ENCODE measurements at places on chromosomes 16 and 17.
A peak's percentile ranks its signal among the peaks of the same experiment; 100 is the strongest.

GRCh38 chr16:48907906-48908634, 298.1 kb upstream of the N4BP1 start:
- no peak for DNase-seq

GRCh38 chr17:1939981-1940809, 84.9 kb downstream of the RTN4RL1 start:
- peak; percentile 92 for DNase-seq

GRCh38 chr17:81901167-81902022, 643 bp upstream of the NPB start:
- no peak for DNase-seq

GRCh38 chr16:53953336-53953735, 249.4 kb downstream of the FTO start:
- no peak for DNase-seq

DNA sequence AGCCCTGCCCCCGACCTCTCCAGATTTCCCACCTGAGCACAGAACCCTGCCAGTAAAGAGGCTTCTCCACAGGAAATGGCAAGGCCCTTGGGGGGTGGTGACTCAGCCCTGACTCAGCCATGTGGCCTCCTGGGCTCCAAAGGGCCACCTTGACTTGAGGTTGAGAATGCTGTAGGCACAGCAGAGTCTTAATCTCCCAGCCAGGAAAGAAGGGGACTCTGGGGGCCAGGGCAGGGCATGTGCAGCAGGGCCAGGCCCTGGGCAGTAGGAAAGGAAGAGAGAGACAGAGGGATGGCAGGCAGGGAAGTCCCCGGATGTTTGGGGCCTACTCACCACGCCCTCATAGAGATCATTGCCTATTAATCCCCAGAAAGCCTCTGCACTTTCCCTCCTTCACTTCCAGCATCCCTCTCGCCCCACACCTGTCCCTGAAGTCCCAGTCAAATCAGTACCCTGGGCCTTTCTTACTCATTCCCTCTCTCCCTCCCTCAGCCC, 4.8 kb upstream of the ITGA3 start:
- DNase-seq = no peak

- no peak for DNase-seq
These were observed 13.6 kb downstream of the DRC7 start for GRCh38 chr16:57708168-57708567.

GRCh38 chr17:46026166-46027047, 27.4 kb downstream of the STH start:
- DNase-seq = no peak

DNA sequence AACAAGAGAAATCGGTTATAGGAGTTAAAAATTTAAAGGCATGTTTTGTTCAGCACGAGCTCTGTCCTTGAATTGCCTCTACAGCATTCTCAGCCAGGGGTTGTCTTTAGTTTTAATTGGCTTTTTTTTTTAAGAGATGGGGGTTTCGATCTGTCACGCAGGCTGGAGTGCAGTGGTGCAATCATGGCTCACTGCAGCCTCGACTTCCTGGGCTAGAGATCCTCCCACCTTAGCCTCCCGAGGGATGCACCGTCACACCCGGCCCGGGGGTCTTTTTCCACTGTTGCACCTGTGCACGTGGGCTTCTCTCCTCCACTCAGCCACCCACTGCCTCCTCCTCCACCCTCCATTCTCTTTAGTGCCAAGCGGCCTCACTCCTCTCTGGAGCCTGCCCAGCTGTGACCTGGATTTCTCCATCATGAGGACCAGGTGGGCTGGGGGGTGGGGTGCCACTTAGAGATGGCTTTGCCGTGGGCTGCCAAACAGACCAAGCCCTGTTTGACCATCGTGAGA, 106.8 kb upstream of the SEC14L1 start:
- no peak for DNase-seq

DNA sequence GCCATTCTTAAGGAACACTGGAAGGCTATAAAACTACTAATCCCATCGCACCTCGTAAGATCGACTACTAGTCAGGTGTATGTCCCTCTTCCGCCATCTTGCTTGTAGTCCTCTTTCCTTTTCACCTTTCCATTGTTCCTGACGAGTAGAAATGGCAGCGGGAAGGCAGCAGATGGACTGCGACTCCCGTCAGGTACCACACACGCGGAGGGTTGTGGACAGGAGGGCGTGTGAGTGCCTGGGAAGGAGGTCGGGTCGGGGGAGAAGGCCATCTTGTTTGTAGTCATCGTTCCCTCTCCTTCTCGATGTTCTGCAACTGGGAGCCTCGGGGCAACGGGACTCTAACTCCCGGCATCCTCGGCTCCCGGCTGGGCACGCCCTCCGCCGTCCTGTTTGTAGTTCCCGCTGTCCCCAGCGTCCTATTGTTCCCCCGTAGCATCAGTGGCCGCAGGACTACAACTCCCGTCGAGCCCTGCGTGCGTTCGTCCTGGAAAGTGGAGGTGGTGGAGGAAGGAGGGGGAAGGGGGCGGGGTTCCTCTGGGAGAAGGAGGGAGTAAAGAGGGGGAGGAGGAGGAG, 324 bp upstream of the FBXL19 start:
- DNase-seq = peak; percentile 100

- no peak for DNase-seq
These were observed 4.1 kb upstream of the TMEM11 start for GRCh38 chr17:21218101-21218500.

DNA sequence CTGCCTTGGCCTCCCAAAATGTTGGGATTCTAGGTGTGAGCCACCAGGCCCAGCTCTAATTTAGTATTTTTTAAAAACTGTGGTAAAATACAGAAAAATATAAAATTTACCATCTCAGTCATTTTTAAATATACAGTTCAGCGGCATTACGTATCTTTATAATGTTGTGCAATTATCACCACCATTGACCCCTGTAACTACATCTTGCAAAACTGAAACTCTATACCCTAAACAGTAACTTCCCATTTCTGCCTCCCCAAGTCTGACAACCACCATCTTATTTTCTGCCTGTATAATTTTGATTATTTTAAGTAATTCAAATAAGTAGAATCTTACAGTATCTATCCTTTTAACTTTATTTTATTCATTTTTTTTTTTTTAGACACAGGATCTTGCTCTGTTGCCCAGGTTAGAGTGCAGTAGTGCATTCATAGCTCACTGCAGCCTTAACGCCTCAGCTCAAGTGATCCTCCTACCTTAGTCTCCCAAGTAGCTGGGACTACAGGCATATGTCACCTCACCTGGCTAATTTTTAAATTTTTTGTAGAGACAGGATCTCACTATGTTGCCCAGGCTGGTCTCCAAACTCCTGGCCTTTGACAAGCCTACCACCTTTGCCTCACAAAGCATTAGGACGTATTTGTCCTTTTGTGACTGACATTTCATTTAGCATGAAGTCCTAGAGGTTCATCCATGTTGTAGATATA, 10.9 kb upstream of the GGA2 start:
- no peak for DNase-seq

DNA sequence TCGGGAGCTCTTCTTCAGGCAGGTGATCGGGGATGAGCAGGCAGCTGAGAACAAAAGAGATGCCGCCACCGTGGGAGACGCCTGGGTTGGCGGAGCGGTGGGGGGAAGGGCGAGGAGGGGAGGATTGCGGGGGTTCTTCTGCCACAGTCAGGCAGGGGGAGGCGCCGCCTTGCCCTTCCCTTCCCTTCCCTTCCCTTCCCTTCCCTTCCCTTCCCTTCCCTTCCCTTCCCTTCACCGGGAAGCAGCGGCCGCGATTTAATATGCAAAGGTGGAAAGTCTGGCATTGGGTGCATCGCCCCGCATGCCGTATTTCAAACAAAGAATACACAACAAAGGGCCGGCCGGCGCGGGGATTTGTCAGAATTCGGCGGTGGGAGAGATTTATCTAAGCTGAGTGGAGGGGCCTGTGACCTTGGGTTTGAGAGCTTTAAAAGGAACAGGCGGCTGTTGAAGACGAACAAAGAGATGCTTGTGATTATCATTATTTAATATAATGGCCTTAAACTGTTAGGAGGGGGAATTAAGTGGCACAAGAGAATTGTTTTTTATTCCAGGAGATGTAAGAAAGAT, 262.3 kb upstream of the TNRC6C start:
- DNase-seq = peak; percentile 39

DNA sequence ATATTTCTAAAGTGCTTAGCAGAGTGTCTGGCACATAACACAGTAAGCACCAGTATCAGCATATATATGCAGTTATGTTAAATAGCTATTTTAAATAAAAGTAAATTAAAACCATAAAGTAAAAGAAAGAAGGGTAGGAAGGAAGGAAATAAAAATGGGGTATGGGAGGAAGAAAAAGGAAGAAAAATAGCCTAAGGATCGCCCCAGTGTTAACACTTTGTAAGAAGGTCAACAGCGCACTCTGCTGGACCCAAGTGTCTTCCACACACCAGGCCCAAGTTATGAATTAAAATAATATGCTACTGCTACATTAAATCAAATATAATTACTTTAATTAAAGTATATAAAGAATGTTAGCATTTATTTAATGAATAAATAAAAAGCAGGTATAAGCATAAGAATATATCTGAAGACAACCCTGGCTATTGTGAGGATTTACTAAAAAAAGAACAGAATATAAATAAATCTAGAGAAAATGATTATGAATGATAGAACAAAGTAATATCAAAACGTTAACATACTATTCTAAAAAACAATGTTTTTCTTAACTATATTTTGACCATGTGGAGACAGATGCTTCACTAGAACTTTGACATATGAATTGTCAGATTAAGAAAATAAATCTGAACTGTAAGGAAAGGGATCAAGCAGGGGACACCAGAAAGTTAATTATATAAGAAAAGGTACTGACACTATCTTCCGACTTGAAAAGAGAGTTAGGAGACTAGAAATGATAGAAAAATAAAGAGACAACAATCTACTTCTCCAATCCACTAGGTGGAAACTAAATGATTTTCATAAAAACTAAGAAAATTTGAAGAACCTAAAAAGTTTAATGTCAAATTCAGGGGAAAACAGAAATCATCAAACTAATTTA, 25.9 kb downstream of the BRIP1 start:
- peak; percentile 61 for DNase-seq

- DNase-seq = no peak
These were observed 29.3 kb downstream of the WSCD1 start for GRCh38 chr17:6099492-6099891.

DNA sequence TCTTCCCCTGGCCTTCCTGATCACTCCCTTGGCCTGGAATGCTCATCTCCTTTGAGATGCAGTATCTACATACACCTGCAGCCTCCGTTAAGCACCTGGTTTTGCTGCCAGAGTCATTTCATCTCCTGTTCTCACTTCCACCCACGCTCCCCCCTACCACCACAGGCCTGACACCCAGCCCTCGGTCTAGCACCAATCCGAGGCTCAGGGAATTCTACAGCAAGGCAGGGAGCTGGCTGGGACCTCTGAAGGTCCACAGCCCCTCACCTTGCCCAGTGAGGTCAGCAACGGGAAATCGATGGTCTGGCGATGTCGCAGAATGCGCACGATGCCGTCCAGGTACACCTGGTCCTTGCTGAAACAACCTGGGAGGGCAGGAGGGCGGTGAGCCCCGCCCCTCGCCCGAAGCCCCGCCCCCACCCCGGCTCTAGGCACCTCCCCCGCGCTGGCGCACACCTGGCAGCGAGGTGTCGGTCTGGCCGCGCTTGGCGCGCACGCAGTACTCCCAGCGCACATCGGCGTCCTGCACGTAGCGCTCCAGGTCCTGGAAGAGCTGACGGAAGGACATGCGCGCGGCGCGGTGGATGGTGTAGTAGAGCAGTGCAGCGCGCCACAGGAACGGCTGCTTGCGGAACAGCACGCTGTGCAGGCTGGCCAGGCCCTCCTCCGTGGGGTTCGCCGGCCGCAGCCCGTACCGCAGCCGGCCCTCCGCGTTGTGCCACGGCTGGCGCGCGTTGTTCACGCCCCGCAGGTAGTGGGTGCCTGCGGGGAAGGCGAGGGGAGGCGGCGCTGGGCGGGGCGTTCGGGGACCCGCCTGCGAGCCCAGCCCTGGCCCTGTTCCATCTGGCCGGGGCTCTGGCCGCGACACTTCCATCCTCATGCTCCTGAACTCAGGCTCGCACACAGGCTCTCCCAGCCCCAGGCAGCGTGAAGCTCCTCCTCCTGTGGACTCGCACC, 5.7 kb downstream of the MATCAP1 start:
- DNase-seq = no peak

DNA sequence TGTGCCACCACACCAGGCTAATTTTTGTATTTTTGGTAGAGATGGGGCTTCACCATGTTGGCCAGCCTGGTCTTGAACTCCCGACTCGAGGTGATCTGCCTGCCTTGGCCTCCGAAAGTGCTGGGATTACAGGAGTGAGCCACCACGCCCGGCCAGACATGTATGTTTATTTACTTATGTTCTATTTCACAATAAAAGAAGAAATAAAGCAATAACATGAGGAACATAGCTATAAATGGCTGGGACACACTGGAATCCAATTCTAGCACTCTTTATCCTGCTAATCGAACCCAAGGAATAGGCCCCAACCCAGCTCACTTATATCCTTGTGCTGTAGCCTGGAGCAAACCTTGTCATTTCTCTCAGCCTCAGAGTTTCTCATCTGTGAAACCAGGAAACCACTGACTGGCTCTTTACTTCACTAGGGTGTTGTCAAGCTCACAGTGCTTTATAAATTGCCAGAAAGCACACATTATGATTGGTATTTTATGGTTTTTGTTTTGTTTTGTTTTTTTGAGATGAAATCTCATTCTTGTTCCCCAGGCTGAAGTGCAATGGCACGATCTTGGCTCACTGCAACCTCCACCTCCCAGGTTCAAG, 4.3 kb upstream of the ODAD4 start:
- no peak for DNase-seq

GRCh38 chr16:89504091-89504490, 4.1 kb upstream of the SPG7 start:
- DNase-seq = no peak

DNA sequence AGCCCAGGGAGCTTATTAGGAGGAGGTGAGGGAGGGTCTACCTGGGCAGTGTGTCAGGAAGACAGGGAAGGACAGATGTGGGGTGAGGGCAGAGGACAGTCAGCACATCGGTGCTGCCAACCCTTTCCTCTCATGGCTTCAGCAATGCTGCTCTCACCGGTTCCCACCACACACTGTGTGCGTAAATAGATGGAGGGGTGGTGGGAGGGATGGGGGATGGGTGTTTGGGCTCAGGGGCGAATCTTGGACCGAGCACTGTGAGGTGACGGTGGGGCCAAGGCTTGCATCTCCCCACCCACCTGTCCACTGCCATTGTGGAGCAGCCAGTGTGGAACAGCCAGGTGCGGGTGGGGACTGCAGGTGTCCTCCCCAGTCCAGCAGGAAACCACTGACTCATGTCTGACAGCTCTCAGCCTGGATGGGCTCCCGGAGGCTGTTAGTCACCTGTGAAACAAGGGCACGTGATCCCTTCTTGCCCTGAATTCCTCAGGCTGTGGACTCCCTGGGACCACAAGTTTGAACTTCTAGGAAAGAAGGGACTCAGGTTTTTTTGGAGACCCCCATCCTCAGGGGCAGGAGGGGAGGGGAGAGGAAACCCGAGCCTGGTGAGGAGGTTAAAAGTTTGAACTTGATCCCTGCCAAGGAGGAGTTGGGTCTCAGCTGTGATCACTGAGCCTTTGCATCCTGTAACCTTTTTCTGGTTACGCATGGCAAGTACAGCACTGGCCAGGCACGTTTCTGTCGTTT, 42.7 kb upstream of the SMPD3 start:
- peak; percentile 61 for DNase-seq

GRCh38 chr16:64823481-64824075, 298.3 kb downstream of the CDH11 start:
- no peak for DNase-seq

Measured in renal pelvis (tissue), 12 donors.